ENCODE measurements at places on chromosomes 6 and 20.

- DNase-seq = no peak
These were observed 158.8 kb downstream of the DST start for GRCh38 chr6:56483929-56484328.

DNA sequence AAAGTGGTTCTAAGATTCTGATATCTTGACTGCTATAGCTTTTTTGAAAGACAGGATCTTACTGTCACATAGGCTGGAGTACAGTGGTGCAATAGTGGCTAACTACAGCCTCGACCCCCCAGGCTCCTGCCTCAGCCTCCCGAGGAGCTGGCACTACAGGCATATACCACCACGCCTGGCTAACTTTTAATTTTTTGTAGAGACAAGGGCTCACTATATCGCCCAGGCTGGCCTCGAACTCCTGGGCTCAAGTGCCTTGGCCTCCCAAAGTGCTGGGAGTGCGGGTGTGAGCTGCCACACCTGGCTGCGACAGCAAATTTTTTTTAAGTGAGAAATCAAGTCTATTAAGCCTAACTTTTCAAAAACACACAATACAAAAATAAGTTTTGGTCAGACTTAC, 106.6 kb downstream of the NOL4L start:
- no peak for DNase-seq

GRCh38 chr20:5272268-5272667, 44.5 kb downstream of the PROKR2 start:
- no peak for DNase-seq

GRCh38 chr20:36235892-36236785, at the start of gene AAR2:
Gene AAR2, plus strand, starts transcription at chr20:36236478. Its CDS starts 3,391 bp downstream, at chr20:36239869.
- peak; percentile 78 for DNase-seq

DNA sequence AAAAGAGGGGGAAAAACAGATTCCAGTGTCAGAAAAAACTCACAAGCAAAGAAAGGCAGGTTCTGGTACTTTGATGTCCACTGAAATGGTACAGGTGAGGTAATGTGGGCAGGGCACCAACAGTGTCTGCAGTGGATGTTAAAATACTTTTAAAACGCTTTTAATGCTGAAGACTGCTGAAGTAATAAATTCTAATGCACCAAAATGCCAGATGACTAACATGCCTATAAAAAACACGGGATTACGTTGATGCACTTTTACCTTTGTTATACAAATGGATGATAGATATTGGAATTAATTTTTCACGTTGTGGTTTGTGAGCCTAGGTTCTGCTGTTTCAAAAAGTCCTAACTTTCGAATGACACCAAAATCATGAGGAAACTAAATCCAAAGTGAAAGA, 83.3 kb downstream of the TINAG start:
- DNase-seq = no peak

- no peak for DNase-seq
These were observed 121.5 kb downstream of the EYA2 start for GRCh38 chr20:47016068-47016664.

- DNase-seq = no peak
These were observed 15.6 kb downstream of the CHRNA4 start for GRCh38 chr20:63345328-63346100.

DNA sequence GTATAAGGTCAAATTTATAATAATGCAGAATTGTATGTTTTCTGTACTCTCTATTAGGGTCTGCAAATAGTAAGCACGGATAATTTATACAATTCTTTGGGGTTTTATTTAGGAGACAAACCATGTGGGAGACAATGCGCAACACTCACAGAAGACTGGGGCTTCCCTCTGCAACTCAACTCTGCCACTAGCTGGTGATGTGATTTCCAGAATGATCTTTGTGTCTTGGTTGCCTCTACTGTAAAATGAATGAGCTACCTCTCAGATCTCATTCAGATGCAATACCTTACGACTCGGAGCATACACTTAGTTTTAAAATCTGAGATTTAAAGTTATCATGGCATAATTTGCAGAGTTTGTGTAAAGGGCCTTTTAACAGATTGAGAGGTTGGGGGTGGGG, 6.4 kb downstream of the MAN1A1 start:
- DNase-seq = no peak

GRCh38 chr6:25006565-25007001, 70.8 kb upstream of the RIPOR2 start:
- DNase-seq = no peak

GRCh38 chr20:40532103-40532502, 156.9 kb downstream of the MAFB start:
- no peak for DNase-seq

- DNase-seq = no peak
These were observed 158.4 kb downstream of the ANKRD60 start for GRCh38 chr20:58069796-58070663.

DNA sequence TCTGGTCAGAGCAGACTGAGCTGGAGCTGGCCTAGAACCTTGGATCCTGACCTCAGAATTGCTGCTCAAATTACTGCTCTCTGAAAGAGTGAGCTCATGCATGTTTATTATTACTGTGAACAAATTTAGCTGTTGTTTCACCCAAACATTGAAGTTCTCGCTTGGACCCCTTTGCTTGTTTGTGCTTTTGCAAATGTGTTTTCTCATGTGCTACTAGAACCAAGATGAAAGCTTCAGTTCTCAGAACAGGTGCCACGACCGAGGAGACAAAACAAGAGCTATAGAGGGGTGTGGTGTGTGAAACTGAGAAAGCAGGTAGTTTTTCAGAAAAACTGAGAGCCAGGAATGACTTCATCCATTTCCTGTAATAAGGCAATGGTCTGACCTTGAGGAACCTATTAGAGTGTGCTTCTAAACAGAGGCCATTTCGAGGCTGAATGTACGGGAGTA, 50.0 kb upstream of the ESR1 start:
- no peak for DNase-seq

DNA sequence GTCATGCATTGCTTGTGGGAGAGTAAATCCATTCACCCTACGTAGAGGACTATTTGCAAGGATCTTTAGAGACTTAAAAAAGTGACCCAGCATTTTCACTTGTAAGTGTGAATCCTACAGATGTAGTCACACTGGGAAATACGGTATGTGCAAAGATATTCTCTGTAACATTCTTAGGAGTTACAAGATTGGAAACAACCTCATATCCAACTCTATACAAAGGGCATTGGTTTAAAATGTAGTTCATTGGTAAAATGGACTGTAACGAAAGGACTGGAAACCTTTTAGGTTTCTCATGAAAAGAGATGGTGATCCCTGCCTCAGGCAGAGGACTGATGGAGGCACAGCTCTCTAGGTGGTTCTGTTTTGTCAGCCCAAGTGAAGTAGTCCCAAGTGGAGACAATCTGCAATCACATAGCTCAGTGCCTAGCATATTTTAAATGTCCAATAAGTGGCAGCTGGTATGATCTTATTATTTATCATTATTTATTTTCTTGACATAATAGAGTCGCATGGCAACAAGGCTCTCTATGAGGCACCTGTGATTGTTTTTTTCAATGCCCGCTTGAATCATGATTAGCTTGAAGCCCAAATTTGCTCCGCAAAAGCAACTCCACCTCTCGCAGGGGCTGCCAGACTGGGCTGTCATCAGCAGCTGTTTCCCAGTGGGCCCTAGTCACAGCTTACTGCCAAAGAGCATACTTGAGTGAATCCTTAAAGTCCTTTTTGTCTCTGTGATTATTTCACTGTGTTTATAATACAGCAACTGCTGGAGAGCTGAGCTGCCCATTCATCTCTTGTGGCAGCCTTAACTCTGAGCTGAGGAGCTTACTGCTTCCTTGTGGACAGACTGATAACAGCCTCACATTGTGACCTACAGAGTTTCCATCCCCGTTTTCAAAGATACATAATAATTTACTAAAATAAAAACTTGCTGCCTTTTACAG, 19.8 kb upstream of the ENPP1 start:
- no peak for DNase-seq

GRCh38 chr6:63774961-63775360, 139.4 kb downstream of the PHF3 start:
- no peak for DNase-seq

GRCh38 chr20:19440660-19441527, 228.5 kb downstream of the SLC24A3 start:
- DNase-seq = no peak

DNA sequence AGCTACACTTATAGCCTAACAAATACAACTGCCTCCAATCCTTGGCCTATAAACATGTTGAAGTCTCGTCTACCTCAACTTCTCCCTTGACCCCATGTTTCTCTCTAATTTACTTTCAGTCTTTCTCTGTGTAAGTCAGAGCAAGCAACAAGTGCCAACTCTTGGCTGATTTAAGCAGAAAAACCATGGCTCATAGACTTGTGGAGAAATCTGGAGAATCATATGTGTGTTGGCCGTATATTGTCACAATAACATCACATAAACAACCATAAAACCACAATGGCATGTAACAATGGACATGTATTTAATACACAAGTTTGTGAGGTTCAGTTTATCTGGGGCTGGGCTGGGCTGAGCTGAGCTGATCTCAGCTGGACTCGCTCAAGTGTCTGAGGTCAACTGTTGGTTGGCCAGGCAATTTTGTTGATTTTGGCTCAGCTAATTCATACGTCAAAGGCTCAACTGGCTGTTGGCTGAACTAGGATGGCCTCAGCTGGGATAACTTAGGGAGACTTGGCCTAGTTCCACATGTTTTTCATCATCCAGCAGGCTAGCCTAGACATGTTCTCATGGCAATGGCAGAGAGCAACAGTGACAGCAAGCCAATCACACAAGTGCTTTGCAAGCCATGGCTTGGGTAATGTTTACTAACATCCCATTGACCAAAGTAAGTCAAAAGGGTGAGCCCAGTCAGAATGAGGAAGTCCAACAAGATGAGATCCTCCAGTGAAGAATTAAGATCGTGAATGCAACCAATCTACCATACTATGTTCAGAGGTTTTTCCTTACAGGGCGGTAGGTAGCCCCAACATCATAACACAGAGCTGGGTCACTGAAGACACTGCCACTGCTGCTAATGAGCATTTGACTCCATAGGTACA, 12.9 kb upstream of the TBC1D22B start:
- DNase-seq = no peak
